Activated naive CD4-positive, alpha-beta T cell treated with anti-CD3 and anti-CD28 coated beads for 36 hours (primary cell): ENCODE measurements at places on chromosomes 7 and 10. TPM values are rescaled to one million over a fixed set of nuclear protein-coding genes. Genes with fewer than 3 reads are reported as not detected.

- H3K4me3 ChIP-seq: no peak overlapping the region
- no peaks in the 10 kb centered on the region for H3K27me3 ChIP-seq
- no peak for DNase-seq
- no peak overlapping the region for H3K27ac ChIP-seq
- no peaks in the 10 kb centered on the region for H3K4me1 ChIP-seq
Measured at GRCh38 chr7:139026551-139026950, 9.3 kb downstream of the ZC3HAV1L start.

DNA sequence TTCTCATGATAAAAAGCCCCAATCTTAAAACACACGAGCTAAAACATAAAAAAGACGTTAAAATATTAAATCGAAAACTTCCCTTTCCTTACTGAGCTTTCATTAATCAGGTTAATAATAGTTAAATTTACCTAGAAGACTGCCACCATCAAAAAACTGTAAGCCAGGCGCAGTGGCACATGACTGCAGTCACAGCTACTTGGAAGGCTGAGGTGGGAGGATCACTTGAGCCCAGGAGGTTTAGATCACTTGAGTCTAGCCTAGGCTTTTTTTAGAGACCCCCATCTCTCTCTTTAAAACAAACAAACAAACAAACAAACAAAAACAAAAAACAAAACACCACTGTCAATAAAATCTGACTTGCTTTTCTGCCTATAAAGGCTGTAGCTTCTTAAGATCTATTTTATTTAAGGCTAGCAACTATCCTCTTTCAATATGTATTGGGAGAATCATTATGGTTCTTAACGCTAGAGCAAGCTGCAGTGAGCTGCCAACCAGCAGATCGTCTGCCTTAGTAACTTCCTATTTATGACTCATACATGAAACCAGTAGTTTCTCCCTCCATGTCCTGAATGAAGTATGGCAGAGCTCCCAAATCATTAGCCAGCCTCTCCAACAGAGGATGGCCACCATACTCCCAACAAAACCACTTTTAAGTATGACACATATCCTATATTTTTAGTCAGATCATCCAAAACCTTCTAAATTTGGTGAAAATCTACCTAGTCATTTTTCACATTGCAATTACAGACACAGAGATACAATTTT, 163.7 kb downstream of the SRPK2 start:
- no peaks in the 10 kb centered on the region for H3K27me3 ChIP-seq
- peak; percentile 22 for DNase-seq
- H3K36me3 ChIP-seq: peaks cover 8% of the 10 kb centered on the region
- peaks cover 23% of the 10 kb centered on the region for H3K4me1 ChIP-seq
- no peak overlapping the region for H3K4me3 ChIP-seq

NUDCD3 gene
- total RNA-seq: 81.8 TPM

- H3K4me3 ChIP-seq: peak overlapping the region; percentile 90
- H3K36me3 ChIP-seq: peaks cover 1% of the 10 kb centered on the region
- no peaks in the 10 kb centered on the region for H3K27me3 ChIP-seq
- peak; percentile 17 for DNase-seq
Measured at GRCh38 chr10:102431452-102432124, 786 bp downstream of the CUEDC2 start.
